ENCODE measurements at places on chromosomes 1 and 21. TPM values are rescaled to one million over a fixed set of nuclear protein-coding genes. Genes with fewer than 3 reads are reported as not detected.

GRCh38 chr1:167551362-167551761, 2.2 kb downstream of the CREG1 start:
- DNase-seq = no peak

GRCh38 chr1:20301463-20302107, 10.9 kb downstream of the VWA5B1 start:
- no peak for DNase-seq

- DNase-seq = no peak
Observed at GRCh38 chr1:209704584-209704983, at the start of gene HSD11B1. Gene HSD11B1 (plus strand): TSS chr1:209704846. CDS start chr1:209704943, 97 bp downstream.

CFHR2 gene
- not detected for polyA plus RNA-seq

ACTA1 gene
- 0.21 TPM for polyA plus RNA-seq

BNIPL gene
- polyA plus RNA-seq = 0.16 TPM
